ENCODE measurements at places on chromosomes 3 and 15. TPM values are rescaled to one million over a fixed set of nuclear protein-coding genes. Genes with fewer than 3 reads are reported as not detected.
A peak's percentile ranks its signal among the peaks of the same experiment; 100 is the strongest.

DNA sequence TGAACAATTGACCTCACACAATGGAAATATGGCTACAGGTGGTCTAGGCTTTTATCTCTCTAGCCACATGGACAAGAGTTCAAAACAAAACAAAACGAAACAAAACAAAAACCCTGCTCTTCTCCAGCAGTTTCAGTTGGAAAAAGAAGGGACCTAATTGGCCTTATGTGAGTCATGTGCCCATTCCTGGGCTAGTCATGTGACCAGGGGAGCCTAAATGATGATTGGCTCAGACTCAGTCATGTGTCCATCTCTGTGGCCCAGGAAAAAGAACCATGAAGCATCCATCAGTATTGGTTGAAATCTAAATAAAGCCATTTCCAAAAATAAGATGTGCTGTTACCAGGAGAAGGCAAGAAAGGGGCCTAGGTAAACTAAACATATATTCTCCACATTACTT is 96.8 kb downstream of the ANXA2 start:
- no peak for DNase-seq

The GNAT1 gene
- not detected for total RNA-seq

DNA sequence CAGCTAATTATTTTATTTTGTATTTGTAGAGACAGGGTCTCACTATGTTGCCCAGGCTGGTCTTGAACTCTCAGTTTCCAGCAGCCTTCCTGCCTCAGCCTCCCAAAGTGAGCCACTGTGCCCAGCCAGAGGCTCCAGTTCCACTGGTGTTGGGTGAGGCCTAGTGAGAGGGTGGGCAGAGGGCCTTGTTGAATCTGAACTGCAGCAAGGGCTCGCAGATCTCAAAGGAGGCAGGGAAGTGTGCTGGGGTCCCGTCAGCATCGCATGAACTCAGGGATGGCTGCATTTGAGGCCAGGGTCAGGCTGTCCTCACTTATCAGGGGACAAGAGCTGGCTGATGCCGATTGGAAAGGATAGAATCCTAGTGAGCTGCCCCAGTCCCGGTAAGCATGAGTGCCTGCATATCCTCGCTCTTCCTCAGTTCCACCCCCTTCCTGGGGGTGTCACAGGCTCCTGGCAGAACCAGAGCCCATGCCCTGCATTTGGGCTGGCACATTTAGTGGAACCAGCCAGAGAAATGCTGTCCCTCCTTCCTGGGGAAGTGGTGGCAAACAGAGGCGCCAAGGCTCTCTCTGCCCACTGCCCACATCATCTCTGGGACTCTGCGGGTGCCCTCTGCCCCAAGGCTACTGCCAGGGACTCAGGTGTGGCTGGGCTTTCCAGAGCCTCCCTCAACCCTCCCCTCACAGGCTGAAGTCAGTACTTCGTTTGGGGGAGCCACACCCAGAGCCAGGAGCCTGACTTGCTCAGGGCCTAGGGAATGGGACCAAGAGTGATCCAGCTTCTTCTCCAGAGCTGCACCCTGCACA is 24.1 kb downstream of the ALS2CL start:
- no peak for DNase-seq

- peak; percentile 70 for DNase-seq
These were observed at the start of gene ARPP21 for GRCh38 chr3:35639254-35640186. TSS of gene ARPP21 (plus strand) at chr3:35639525. CDS start at chr3:35681752, 42,227 bp downstream.

- no peak for DNase-seq
These were observed 68.5 kb downstream of the GRIP2 start for GRCh38 chr3:14471690-14472089.

- no peak for DNase-seq
These were observed 10.9 kb upstream of the PXK start for GRCh38 chr3:58321791-58322190.

Measured in type B pancreatic cell (in vitro differentiated cells).